ENCODE measurements at places on chromosomes 13 and 19.

DNA sequence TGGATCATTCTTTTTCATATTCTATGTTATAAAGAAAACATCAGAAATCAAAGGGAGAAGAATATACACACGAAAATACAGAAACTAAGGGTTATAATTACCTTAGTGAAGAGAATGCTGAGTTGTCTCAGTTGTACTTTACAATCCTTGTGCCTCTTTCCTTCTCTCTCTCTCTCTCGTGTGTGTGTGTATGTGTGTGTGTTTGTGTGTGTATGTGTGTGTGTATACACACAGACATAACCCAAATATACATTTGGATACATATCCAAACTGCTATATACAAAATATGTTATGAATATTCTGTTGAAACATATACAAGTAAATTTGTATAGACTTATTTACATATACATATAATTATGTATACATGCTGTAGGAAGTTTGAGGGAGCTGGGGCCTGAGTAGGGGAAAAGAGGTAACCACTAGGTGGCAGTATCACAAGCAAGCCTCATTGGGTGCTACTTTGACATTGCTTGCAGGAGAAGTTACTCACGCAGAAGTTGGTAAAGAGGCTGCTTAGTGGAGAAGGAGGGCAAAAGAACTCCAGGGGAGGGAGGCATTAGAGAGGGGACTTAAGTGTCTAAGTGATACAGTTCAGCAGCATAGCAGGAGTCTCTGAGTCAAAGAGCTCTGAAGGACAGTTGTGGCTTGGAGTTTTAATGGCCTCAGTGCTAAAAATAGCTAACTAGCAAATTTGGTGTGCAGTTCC lies 465.1 kb upstream of the PCDH20 start:
- peak; percentile 83 for DNase-seq

DNA sequence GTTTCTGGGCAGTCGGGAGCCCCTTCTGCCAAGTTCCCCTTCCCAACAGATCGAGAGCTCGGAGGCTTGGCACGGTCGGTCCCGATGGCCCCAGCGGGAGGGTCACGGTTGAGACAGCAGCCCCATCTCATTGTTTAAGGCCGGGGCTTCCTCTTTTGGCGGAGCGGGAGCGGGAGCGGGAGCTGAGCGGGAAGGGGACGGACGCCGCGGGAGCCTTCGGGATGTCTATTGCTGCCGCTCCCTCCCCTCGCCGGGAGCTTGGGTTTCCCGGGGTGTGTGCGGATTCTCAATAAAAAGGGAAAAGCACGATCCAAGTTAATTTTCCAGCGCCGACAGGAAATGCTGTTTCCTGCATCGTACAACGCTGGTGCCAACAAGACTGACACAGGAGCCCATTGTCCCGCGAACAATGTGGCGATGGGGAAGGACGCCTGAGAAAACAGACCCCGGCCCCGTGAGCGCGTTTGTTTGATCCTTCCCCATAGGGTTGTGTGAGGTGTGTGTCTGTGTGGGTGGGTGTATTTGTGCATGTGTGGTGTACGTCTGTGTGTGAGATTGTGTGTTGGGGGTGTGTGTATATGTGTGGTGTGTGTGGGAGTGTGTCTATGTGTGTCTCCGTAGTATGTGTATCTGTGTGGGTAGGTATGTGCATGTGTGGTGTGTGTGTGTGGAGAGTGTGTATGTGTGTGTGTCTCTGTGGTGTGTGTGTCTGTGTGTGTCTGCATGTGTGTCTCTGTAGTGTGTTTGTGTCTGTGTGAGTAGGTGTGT lies 36.3 kb upstream of the FLT1 start:
- peak; percentile 77 for DNase-seq

DNA sequence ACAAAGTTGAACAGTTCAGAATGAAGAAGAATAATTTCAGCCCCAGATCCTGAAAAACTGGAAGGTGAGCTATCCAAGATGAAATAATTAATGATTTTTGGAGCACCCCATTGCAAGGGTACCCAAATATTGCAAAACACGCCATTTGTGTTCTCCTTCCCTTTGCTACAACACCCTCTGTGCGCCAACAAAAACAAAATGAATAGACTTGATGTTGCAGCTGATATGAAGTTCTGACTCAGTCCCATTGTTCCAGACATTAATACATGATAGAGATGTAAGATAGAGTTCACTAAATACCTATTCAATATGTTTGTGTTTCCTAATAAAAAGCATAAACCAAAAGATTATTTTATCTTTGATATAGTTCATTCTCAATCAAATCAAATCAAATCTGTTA lies 287.5 kb upstream of the SOX21 start:
- DNase-seq = no peak

GRCh38 chr19:33998739-33999345 lies 173.5 kb upstream of the LSM14A start:
- no peak for DNase-seq

GRCh38 chr19:14414926-14415690 lies 4.0 kb downstream of the DDX39A start:
- no peak for DNase-seq

DNA sequence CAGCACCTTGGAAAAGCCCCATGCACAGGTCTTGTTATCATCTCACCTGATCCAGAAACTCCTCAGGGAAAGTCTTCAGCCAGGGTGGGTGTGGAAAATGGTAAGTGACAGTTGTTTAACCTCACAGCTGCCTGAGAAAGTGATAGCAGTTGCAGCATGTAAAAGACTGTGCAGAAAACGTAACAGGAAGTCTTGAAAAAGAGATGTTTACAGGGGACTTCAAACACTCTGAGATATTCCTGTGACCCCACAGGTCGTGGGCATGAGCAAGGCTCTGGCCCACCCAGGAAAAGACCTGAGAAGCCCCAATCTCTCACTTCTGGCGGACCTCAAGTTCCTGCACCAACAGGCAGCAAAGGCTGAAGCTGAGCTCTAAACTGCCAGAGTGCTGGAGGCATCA lies 826.9 kb downstream of the UQCRFS1 start:
- DNase-seq = no peak

DNA sequence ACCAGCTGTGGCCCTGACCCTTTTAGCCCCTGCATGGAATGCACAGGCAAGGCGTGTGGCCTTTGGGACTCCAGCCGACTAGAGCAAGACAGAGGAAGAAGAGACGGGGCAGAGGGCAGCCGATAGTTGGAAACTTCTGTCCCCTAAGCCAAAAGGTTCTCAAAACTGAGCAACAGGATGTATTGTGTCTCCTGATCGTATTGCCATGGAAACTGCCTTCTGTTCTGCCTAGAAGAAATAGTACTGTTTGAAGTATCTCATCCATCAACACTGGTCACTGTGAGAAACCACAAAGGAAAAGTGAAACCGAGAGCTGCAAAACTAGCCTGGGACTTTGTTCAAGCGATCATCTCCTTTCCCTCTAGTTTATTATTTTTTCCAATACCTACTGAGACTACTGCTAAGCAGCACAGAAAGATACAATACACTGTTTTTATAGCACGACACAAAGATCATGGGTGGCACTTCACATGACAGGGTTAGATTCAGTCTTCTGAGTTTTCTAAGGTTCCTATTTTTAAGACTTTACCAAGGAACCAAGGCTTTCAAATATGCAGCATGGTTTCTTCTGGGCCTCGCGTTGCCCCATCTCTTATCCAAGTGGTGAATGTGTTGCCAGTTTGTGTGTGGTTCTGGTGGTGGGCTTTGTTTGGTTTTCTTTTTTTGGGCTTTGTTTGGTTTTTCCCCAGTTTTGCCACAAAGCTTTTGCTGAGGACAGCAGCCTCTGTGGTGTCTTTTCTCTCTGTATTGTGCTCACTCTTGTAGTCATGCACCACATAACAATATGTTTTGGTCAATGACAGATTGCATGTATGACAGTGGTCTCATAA lies 49.3 kb upstream of the GPR183 start:
- no peak for DNase-seq

DNA sequence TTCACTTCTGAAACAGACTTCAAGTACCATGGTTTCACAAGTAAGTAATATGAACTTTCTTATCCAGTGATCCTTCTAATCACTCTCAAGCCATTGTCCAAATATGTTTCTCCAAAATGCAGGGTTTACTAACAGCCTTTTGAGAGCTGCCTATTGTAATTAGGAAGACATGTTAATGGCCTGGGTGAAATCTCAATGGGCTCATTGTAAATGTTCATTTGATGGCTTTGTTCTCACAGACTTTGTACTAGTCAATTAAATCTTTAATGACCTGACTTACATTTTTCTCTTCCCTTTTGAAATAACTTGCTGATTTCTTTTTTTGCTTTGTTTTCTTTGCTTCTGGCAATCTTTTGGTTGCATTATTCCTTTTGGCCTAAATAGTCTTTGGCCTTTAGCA lies 444.8 kb downstream of the LIG4 start:
- no peak for DNase-seq

GRCh38 chr19:45250832-45251451 lies at the start of gene MARK4:
MARK4 (plus strand) TSS chr19:45251271; CDS start chr19:45251589, 318 bp downstream.
- peak; percentile 51 for DNase-seq

DNA sequence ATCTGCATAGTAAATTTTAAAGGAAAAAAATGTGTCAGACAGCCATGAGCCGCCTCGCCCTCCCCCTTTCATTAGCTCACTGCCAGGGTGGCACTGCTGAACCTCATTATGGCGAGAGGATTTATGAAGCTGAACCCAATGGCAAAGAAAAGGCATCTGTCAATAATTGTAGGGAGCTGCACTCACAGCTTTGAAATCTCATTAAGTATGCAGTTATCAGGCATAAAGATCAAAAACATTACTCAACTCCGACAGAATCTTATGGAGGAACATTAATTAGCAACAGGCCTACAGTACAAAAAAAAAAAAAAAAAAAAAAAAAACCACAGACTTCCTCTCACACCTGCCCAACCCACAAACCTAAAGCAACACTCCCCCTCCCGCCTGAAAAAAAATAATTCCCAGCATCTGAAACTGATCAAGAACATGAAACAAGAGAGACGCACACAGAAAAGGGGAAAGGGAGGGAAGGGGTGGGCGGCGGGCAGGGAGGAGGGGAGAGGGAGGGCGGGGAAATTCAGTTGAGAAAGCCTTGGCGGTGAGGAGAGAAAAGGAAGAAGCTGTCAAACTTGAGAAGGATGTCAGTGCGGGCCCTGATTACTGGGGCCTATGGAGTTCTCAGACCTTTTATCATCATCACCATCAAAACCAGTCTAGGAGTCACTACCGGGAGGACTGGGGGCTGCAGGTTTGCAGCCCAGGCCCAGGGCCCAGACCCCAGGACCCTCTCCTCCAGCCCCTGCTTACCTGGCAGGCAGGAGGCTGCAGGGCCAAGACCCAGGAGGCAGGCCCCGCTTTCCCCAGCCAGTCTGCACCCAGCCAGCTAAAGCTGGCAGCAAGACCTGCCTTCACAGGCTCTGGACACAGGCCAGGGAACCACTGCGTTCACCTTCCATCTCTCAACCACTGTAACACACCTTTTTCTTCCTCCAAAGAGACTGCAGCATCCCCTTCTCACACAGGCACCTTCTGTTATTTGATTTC lies 8.9 kb downstream of the TSHZ3 start:
- DNase-seq = no peak

DNA sequence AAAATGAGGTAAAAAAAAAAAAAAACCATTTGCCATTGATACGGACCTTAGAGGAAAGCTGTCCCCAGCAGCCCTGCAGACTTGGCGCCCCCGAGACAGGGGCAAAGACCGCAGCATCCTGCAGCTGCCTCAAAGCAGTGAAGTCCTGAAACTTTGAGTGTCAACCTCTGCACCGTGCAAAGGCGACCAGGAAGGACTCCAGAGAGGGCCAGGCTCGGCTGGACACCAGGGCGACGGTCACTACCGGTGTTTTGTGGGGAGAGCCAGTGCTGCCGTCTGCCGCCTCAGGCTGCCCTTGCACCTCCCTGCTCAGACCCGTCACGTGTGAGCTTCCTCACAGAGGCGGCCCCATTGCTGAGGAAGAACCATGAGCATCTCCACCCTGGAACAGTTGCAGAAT lies 146.7 kb upstream of the SPACA7 start:
- DNase-seq = no peak

- no peak for DNase-seq
Observed at GRCh38 chr19:28730791-28731512, 482.0 kb downstream of the UQCRFS1 start.

DNA sequence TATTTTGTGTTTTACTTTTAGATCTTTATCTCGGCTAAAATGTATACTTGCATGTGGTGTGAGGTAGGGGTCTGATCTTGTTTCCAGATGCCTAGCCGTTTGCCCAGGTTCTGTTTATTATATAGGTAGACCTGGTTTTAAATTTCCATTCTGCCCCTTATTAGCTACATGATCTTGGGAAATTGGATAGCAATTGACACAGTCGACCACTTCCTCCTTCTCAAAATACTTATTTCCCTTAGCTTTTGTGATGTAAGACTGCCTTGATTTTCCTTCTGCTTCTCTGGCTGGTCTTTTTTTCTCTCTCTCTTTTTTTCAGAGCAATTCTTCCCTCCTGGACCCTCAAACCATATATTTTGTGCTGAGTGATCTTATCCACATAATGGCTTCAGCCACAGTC lies 3.0 kb upstream of the PGLYRP1 start:
- DNase-seq = no peak

- DNase-seq = no peak
Observed at GRCh38 chr13:40002016-40002415, 346.6 kb downstream of the COG6 start.

GRCh38 chr19:10920288-10920655 lies 8.2 kb downstream of the YIPF2 start:
- no peak for DNase-seq

- no peak for DNase-seq
Observed at GRCh38 chr13:85675151-85675907, 123.9 kb downstream of the SLITRK6 start.

- peak; percentile 85 for DNase-seq
Observed at GRCh38 chr19:38470788-38471480, 37.4 kb downstream of the RYR1 start.

GRCh38 chr19:11355160-11356073 lies at the start of gene PLPPR2:
PLPPR2 (plus strand) TSS chr19:11355432; CDS start chr19:11357674, 2,242 bp downstream.
- DNase-seq = peak; percentile 96

All from mesendoderm (in vitro differentiated cells).